Jurkat, Clone E6-1 (cell line): ENCODE measurements at places on chromosomes 6 and 20.

DNA sequence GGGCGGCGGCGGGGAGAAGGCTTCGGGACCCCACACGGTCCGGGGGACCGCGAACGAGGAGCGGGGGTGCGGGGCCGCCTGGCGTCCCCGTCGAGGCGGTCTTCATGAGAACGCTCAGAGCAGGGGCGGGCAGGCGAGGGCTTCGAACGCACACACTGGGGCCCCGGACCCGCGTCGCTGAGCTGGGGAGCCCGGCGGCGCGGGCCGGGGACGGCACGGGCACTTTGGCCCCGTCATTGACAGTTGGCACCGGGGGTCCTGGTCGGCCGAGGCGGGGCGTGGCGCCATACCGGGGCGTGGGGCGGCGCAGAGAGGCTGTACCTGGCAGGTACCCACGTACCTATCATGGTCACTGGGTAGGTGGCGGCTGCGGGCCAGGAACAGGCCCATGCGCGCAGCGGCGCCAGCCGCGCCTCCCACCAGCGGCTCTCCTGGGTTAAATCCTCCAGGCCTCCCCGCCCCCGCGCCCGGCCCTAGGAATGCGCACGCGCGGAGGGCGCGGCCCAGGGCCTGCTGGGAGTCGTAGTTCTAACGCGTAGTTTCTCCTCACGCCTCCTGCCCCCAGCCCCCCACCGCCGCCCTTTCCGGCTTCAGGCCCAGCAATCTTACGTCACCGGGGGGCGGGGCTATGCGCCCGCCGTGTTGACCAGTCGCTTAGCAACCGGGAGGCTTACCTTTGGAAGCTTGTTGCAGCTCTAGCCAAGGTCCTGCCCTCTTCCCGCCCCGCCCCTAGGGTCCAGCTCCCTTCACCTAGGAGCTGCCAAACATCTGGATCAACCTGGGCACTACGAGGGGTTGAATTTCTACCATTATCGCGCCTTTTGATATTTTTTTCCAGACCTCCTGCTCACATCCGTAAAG lies at the start of the genes PACRG and PRKN:
PACRG (plus strand) TSS at position 653 of the 861 bp plus-strand sequence.
PRKN (minus strand) TSS at position 445 of the 861 bp plus-strand sequence.
- peak; percentile 92 for DNase-seq

GRCh38 chr20:48210111-48211027 lies 425.1 kb upstream of the SULF2 start:
- no peak for DNase-seq

DNA sequence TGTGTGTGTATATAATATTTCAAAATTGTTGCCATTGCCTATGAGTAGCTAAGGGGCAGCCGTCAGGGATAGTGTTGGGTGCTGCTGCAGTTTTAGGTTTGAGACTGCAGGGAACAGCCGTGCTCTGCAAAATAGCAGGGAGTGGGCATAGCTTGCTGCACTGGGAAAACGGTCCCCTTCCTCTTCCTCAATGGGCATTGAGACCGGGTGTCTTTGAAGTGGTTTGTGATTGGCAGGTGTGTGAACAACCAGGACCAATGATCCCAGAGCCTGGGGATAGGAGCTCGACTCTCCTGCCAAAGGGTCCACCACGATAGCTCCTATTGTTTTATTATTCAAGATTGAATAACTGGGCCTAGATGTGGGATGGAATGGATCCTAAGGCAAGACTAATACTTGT lies 5.1 kb upstream of the EBF4 start:
- DNase-seq = no peak

DNA sequence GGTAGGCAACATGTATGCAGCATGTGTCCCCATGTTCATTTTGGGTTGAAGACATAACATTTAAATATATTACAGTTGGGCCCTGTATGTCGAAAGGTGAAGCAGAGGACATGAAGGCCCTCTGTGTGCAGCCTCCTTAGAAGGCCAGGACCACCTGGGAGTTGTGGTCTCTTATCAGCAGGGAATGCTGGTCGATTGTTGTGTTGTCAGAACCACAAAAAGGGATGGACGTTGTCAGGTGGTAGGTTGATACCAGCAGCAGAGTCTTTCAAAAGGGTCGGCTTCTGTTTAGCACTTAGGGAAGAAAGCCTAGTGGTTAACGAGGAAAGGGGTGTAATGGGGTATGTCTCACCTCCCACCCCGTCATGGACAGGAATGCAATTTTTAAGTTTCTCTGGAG lies 67.3 kb upstream of the SLC22A1 start:
- peak; percentile 75 for DNase-seq

DNA sequence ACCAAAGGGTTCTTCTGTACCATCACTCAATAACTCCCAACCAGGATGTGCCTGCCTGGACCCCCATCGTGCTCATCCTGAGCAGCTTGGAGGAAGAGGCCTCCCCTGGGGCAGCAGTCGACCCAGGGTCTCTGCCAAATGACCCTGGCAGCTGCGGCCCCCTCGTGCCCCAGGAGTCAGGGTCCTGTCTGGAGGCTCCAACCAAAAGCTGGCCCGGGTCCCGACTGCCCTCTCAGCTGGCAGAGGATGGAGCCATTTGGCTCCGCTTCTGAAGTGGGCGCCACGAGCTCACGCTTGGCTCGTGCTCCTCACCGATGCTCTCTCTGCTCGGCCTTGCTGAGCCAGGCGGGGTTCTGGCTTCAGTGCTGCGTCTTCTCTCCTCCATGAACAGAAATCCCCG lies 56.8 kb downstream of the TFAP2C start:
- no peak for DNase-seq

- peak; percentile 28 for DNase-seq
Measured at GRCh38 chr6:12911427-12911826, 194.9 kb downstream of the PHACTR1 start.

- no peak for DNase-seq
Measured at GRCh38 chr20:48743807-48744206, 84.0 kb downstream of the PREX1 start.

DNA sequence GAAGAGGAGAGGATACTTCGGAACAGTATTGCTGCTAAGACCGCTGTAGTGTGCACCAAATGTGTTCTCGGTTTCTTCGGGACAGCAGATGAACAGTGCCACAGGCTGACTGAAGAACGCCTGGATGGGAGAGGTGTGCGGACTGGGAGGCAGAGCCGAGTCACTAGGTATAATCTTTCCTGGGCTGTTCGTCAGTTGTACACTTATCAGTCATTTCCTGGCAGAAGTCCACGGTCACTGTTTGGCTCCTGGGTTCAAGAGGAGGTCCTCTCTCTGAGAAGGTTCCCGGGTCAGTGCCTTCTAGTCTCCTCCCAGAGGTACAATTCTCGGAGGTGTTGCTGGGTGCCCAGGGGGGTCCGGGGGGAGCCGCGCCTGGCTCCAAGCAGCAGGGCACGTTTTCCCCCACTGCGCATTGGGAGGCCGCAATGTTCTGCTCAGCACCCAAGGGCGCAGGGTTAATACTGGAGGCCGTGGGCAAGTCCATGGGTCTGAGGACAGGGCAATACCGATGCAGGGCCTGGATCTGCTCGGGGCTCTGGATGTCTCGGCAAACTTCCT lies 38.1 kb downstream of the GJA10 start:
- DNase-seq = no peak

DNA sequence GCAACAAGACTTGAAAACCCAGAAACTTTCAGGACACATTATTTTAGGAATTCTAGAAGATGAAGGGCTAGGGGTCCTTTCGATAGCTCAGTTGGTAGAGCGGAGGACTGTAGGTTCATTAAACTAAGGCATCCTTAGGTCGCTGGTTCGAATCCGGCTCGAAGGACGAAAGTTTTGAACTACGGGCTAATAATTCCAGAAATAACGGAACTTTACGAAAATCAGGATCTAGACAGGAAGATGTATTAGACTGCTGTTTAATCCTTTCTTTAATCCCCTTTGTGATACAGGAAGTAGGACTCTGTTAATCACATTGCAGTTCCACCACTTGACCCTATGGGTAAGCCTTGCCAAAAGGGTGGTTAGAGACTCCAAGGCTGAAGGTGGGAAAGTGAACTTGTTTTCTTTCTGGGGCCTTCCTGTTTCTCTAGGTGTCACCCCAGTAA lies 21.2 kb upstream of the ABT1 start:
- DNase-seq = no peak

GRCh38 chr6:34718976-34719375 lies 22.4 kb upstream of the ILRUN start:
- DNase-seq = no peak

DNA sequence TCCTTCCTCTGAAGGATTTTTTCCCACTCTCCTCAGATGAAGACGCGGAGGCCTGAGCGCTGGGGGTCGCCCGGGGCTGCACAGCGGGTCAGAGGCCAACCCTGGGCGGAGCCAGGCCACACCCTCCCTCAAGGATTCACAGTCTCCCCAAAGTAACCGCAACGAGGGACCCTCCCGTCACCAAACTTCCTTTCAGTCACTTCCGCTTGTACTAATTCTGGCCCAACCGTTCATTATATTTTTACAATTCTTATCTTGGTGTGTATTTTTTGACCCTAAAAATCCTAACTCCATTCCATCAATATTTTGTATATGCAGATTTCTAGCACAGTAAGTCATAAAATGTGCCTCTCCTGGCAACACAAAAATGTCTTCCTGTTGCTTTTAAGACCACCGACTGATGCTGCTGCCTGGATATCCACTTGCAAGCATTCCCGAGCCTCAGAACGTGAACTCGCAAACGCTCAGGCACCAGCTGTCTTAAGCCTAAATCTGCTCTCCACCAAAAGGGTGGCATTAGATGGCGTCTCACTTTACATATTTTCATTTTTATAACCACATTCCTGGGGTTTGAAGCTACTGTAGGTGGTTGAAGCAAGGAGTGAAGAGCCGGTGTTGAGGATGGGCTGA lies 128.0 kb downstream of the DLL1 start:
- DNase-seq = no peak

DNA sequence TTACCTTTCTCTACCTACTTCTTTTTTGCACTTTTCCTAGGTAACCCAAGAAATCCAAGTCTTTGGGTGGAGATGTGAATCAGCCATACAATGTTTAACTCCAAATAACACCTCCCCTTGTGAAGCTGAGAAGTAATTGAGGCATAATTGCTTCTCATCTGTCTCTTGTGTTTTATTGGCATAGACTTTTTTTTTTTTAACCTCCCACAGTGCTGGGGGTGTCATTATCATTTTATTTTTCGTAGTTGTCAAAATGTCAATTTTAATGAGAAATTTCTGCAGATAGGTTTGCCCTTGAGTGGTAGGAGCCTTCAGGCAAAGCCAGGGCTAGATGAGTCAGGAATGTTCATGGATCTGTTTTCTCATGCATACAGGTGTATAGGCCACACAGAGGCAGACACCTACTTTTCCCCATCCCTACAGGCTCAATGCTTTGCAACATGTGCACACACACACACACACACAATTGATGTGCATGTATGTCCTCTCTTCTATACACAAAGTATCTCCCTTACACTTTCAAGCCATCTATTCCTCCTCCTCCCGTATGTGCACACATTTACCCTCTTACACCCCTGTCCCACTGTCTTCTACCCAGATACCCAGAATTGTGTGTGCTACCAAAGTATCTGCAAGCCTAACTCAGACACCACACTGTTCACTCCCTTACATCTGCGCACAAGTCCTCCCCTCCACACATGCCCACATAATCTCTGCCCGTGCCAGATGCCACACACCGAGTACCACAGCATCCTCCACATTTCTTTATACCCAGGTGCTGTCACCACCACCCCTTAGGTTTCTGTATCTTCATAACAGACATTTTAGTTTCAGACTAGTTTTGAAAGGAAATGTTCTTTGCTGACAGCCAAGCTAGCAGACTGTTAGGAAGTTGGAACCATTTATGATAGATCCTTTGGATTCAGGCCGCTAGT lies 22.0 kb downstream of the RALY start:
- peak; percentile 86 for DNase-seq

DNA sequence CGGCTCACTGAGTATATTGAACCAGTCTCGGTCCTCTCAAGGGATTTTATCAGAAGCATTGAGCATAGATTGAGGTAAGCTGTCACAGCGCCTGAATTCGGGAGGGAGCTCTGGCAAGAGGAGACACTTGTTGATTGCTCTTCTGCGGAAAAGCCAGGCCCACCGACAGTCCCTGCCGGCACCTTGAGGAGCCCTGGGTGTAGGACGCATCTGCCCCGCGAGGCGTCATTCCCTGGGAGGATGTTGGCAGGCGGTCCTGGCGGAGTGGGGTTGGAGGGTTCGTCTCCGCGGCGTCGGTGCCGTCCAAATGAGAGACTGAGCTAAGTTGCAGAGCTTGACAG lies 843 bp downstream of the FBXO9 start:
- no peak for DNase-seq

DNA sequence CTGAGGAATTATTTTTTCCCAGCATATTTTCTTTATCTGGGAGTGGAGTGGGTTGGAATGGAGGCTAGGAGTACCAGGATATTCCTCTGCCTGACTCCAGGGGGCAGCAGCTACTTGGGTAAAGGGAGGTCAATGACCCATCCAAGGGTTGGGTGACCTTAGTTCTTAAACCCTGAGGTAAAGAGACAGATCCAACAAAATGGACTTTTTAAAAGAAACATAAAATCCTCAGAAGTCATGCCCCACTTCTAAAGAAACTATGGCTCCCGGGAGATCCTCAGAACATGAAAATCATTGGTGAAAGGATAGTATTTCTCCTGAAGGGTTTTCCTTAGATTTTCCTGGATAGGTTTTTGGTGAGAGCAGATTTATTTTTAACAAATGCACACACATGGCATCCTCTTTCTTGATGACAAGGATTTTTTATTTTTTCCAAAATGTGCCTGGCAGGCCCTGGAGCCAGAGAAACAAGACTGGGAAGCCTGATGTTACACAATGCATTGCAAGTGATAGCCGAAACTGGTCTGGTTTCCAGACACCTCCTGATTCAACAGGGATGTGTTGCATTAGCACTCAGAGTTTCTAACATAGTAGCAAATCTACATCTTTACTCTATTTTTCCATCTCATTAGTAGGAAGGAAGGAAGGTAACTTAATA lies 240.9 kb upstream of the BTBD3 start:
- peak; percentile 10 for DNase-seq

DNA sequence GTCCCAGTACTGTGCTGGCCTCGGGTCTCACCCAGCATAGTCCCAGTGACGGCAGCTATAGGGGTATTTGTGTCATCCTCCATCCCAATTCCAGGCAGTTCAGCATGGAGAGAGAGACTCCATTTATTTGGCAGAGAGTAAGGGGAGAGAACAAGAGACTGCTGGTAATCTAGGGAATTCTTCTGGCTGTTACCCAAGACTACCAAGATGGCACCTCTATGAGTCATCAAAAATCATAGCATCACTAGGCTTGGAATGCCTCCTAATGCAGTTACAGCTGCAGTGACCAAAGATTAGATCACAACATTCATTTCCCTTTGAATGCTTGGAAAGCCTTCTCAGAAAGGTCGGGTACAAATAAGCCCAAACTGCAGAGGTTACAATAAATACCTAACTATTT lies 660.4 kb upstream of the FLRT3 start:
- no peak for DNase-seq

GRCh38 chr6:161663682-161664081 lies 389.8 kb upstream of the AGPAT4 start:
- DNase-seq = no peak

- no peak for DNase-seq
Measured at GRCh38 chr6:106613590-106613989, 15.7 kb downstream of the RTN4IP1 start.

DNA sequence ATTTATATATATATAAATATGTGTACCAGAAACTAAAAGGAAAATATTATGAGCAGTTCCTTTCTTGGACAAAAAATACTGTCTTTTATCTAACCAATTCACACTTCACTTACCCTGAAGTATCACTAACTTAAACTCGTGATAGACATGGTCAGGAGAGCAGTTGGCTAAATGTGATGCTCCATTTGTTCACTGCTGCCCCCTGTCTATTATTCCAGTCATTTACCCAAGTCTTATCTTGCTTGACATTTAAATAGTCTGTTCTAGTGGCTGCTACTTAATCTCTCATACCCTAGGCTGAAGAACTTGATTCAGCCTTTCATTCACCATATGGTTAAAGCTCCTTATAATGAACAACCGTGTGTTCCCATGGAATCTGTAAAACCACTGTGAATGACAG lies 789.6 kb upstream of the EYS start:
- peak; percentile 10 for DNase-seq

GRCh38 chr20:34922654-34923381 lies 32.8 kb downstream of the GSS start:
- DNase-seq = no peak
